ENCODE measurements at places on chromosomes 5 and 9.

GRCh38 chr5:159777049-159777660 lies 139.1 kb upstream of the ADRA1B start:
- no peak for DNase-seq

- DNase-seq = no peak
Measured at GRCh38 chr9:74035786-74036185, 461.3 kb upstream of the RORB start.

DNA sequence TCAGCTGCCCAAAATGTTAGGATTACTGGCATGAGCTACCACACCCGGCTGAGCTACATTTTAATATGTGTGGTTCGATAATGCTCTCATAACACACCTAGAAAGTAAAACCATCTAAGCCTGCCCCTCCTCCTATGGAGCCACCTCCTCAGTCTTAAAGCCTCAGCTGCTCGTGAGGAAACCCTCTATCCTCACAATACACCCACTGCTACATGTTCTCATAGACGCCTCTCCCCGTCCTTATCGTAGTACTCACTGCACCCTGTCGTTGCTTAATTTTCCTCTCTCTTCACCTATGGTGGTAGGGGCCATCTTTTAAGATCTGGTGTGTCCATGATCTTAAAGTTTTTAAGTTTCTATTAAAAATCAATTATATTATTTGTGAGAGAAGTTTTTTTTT lies 72.9 kb downstream of the RCL1 start:
- no peak for DNase-seq

DNA sequence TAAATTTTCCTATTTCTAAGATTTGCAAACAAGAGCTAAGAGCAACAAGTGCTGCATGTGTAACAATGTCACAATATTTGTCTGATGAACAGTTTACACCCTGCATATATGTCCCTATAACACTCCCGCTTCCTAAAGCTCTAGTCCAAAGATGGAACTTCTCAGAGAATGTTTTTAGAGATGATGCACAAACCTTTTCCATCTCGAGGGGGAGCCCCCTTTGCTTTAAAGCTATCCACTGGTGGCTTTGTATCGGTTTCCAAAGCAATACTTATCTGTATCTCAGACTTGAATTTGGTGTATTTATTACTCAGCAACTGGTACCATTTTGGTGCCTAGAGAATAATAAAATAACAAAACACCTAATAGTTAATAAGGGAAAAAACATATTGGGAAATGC lies 11.0 kb downstream of the CEP120 start:
- DNase-seq = no peak
